Renal cortical epithelial cell (primary cell): ENCODE measurements at places on chromosomes 16 and 17.
A peak's percentile ranks its signal among the peaks of the same experiment; 100 is the strongest.

DNA sequence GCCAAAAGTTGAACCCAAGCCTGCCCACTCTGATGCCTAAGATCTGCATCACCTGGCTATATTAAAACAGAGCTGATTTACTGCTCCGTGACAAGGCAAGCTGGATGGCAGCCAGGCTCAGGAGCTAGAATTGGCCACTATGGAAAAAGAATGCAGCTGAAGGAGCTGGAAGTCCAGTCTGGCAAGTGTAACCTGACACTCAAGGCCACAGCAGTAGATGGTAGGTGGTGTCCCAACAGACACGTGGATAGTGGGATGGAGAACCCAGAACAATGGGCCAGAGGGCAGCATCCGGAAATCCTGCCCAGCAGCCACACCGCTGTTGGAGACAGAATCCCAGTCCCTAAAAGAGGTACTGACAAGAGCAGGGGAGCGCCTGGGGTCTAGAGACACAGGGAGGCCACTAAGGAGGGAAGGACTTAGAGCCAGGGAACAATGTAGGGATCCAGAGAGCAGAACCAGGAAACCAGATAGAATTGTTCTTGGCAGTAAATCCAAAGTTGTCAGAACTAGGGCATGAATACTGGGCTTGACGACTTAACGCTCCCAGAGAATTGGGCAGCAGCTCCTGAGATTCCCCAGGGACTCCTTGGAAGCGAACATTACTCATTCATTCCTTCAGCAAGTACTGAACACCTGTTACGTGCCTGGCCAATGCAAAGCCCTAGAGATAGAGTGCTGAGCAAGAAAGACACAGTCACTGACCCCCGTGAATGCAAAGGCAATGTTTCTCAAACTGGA is 85.7 kb downstream of the CDYL2 start:
- DNase-seq: peak; percentile 95

DNA sequence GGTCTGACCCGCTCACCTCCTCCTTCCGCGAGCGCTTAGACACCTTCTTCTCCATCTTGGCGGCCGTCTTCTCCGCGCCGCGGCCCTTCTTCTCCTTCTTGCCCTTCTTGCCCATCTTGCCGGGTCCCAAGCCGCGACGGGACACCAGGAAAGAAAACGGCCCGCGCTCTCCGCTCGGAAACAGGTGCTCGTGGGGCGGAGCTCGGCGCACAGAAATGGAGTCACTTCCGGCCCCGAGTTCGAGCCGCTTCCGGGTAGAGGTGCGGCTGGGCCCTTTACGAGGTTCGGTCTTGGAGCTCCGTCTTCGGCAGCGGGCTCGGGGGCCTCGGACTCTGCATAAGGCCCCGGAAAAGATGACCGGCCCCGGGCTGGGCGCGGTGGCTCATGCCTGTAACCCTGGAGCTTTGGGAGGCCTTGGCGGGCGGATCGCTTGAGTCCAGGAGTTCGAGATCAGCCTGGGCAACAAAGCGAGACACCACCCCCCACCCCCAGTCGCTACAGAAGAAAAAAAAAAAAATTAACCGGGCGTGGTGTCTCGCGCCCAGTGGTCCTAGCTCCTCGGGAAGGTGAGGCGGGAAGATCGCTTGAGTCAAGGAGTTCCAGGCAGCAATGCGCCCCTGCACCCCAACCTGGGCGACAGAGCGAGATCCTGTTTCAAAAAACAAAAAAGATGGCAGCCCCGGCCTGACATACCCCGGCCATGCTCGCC is at the start of gene KLHDC4:
TSS of gene KLHDC4 (minus strand) at position 211 of the 709 bp plus-strand sequence. CDS start at position 115, 96 bp downstream.
- peak; percentile 67 for DNase-seq

GRCh38 chr17:69575346-69575761 is 160.9 kb downstream of the MAP2K6 start:
- DNase-seq: peak; percentile 89

DNA sequence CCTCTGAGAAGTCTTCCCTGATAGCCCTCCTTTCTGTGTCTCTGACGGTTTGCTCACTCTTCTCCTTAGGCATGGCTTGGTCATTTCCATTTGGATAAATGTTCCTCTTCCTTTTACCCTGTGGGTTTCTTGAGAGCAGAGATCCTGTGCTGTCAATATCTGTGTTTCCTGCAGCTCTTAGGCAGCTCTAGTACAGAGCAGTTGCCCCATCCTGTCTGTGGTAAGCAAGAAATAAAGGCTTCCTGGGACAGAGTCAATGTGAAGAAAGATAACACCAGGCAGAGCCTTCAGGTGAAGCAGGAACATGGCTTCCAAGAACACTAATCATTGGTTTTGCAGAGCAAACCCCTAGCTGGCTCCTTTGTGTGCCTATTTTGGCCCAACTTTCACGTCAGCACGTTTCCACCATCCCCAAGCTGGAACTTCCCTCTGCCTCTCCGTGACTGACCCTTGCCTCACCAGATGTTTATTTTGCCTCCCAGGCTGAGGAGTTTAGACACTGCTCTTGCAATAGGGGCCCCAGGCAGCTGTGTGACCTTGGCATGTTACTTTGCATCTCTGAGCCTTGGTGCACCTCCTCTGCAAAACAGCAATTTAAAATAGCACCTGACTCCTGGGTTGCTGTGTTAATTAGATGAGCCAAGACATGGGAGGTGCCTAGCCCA is 49.6 kb upstream of the SIAH1 start:
- no peak for DNase-seq

DNA sequence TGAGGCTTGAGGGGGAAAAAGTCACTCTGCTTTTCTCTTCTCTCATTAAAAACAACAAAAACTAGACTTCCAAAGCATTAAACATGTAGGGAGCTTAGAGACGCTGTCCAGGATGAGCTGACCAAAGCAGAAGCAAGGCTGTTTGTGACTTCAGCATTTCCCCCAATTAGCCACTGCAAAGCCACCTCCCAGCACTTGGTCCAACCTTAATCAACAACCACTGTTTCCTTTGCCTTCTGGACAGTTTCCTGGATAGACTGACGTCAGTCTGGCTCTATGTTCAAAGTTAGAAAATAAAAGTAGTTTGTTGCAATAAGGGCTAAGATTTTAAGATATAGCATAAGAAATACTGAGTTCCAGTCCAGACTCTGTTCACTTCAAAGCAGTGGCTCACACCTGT is 3.1 kb downstream of the TMEM231 start:
- DNase-seq: no peak

- DNase-seq: no peak
Measured at GRCh38 chr16:89573826-89574680, 1.5 kb upstream of the CPNE7 start.

- DNase-seq: peak; percentile 33
Measured at GRCh38 chr16:68893710-68894705, 50.7 kb downstream of the TANGO6 start.

DNA sequence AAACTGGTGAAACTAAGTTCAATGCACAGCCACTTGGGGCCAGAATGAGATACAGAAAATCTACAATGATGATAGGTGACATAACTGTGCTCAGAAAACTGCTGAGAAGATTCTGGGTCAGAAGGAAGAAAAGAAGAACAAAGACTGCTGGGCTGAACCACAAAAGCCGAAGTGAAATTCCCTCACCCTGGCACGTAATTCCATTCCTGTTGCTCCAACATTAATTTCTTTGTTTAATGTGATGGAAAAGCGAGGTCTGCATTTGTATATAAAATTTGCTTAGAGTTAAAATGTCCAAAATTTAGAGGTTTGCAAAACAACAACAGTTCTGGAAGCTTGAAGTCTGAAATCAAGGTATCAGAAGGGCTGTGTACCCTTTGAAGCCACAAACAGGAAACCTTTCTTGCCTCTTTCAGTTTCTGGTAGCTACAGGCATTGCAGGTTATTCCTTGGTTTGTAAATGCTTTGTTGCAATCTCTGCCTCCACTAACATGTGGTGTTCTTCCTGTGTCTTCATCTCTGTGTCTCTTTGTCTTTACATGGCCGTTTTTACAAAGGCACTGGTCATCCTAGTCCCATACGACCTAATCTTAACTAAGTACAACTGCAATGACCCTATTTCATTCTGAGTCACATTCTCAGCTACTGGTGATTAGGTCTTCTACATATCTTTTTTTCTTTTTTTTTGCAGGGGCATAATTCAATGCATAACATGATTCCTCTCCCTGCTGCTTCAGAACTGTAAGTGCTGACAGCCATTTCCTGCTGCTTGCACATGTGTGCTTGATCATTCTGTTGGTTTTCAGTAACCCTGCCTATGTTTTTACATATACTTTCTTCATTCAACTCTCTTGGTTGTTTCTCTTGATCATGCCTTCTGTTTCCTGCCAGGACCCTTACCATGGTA is 603.0 kb upstream of the CDH8 start:
- DNase-seq: no peak

DNA sequence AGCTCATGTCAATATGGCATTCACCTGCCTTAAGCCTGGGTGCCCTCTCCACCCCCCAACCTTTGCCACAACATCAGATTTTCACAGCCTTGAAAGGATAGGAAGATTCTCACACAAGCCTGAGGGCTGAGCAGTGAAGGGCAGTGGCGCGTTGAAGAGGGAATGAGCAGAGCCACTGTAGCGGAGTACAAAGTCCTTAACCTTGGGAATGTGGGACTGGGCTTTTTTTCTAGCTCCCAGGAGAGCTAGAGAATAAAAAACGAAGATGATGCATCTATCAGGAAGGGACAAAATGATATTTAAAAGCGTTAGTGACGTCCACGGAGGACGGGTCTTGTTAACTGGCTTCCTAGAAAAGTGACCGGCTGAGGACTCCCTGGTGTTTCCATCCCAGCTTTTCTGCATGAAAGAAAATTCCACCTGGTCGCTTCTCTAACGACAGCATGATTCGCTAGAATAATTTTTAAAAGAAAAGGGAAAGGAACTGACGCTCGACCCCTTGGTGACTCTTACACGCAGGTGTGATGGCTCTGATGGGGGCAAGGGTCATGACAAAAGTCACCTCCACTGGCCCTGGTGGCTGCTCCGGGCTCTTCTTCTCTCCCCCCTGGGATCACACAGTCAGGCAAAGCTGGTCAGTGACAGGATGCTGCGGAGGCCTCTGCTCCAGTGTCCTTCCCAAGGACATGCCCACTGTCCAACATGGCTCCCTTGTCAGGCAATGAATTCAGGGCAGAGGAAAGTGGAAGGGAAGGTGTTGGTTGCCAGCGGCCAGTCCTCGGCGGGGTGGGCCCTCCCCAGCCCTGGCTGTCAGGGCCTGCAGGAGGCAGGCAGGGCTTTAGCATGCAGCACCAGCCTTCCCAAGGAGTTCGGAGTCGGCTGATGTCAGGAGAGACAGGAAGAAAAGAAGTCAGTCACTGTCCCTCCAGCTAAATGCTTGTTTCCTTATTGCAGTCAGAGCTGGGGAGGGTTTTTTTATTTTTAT is 58.4 kb upstream of the IRX3 start:
- no peak for DNase-seq

DNA sequence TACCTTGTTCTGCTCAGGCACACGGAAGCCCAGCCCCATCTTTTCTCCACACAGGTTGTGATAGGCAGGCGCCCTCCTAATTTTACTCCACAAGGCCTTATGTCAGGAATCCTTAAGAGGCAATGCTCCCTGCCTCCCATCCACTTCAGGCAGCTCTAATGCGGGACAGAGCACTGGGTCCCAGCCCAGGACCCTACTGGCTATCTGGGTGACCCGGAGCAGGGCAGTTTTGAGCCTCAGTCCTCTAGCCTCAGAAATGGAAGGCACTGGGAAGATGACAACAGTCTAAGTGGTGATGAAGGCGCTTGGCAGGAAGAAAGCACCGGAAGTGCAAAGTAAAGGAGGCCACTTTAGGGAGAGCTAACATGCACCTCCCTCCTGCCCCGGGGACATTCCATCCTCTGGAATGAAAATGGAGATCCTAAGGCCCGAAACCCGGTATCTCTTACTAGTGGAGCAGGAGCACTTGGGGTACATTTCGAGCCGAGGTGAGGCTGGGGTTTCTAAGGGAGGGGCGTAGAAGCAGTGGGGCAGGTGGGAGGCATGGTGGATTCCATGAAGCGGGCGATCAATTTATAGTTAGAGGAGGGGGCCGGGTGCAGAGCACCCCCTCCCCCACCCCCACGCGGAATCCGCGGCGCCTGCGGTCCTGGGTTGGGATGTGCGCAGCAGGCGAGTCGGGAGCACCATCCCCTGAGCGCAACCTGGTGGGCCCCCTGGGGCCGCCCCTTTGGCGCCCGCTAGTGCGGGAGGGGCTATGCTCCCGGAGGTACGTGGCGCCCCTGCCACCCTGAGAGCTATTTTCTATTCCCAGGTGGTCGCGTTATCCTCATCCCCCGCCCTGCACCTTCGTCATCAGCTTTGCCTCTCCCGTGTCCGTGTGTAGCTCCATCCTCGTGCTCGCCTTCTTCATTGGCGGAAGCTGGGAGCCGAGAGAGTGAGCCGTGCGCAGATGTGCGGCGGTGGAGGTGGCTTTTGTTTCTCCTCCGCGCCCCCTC is 4.9 kb downstream of the MT1F start:
- DNase-seq: no peak

DNA sequence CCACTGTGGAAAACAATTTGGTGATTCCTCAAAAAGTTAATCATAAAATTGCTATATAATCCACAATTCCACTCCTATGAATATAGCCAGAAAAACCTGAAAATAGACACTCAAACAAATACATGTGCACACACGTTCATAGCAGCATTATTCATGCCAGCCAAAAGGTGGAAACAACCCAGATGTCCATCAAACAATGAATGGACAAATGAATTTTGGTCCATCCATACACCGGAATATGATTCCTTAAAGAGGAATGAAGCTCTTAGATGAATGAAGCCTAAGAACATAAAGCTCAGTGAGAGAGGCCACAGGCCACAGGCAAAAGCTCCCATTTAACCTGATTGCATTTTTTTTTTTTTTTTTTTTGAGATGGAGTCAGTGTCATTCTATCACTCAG is 114.6 kb upstream of the TNRC6C start:
- no peak for DNase-seq

- DNase-seq: no peak
Measured at GRCh38 chr16:1063728-1064127, 8.8 kb upstream of the SSTR5 start.

DNA sequence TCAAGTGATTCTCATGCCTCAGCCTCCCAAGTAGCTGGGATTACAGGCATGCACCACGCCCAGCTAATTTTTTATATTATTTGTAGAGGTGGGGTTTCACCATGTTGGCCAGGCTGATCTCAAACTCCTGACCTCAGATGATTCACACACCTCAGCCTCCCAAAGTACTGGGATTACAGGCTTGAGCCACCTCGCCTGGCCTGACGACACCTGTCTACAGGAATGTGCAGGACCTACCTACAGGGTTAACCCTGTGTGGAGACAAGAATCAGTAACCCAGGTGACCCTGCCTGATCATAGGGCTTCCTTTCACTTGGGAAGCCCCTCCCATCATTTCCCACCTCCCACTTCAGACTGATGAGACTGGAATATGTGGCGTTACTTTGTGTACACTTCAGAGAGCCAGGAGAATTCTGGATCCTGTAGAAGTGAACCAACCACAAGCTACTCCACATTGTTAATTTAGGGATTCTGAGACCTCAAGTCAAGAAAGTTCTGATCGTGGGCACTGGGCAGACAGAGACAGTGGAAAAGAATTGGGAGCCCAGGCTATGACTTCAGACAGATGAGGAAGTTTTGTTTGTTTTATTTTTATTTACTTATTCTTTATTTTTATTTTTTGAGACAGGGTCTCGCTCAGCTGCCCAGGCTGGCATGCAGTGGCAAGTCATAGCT is 5.7 kb upstream of the MILR1 start:
- DNase-seq: peak; percentile 25

GRCh38 chr17:38844261-38844757 is 9.2 kb downstream of the RPL23 start:
- DNase-seq: no peak

- DNase-seq: no peak
Measured at GRCh38 chr17:55986817-55987216, 166.5 kb upstream of the ANKFN1 start.

GRCh38 chr16:63890723-63891122 is 1231.1 kb downstream of the CDH11 start:
- no peak for DNase-seq

- no peak for DNase-seq
Measured at GRCh38 chr17:31672161-31672819, 186.8 kb downstream of the COPRS start.

- peak; percentile 37 for DNase-seq
Measured at GRCh38 chr17:4658478-4659305, 17.2 kb upstream of the ALOX15 start.
